ENCODE measurements at places on chromosomes 4 and X. TPM values are rescaled to one million over a fixed set of nuclear protein-coding genes. Genes with fewer than 3 reads are reported as not detected.
A peak's percentile ranks its signal among the peaks of the same experiment; 100 is the strongest.

Gene IL13RA2
- not detected for total RNA-seq

Gene GUCY1A1
- total RNA-seq, result 43.0 TPM

Gene PNMA5
- not detected for total RNA-seq

Gene SLITRK4
- total RNA-seq, result 0.30 TPM

Gene PDGFRA
- total RNA-seq, result 24.8 TPM

Gene SRPX
- 55.9 TPM for total RNA-seq

Gene NXF2B
- not detected for total RNA-seq

Gene UGT2A3
- total RNA-seq, result not detected

Gene TLR2
- 2.8 TPM for total RNA-seq

Gene KLF8
- total RNA-seq, result 3.3 TPM

Gene KCND1
- total RNA-seq, result 0.30 TPM

DNA sequence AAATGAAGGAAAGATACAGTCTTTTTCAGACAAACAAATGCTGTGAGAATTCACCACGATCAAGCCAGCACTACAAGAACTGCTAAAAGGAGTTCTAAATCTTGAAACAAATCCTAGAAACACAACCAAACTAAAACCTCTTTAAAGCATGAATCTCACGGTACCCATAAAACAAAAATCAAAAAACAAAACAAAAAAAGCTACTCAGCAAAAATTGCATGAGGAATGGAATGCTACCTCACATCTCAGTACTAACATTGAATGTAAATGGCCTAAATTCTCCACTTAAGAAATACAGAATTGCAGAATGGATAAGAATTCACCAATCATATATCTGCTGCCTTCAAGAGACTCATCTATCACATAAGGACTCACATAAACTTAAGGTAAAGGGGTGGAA lies 300.1 kb downstream of the NAF1 start:
- H3K4me3 ChIP-seq, result no peak overlapping the region
- no peaks in the 10 kb centered on the region for H3K36me3 ChIP-seq
- no peak for DNase-seq
- H3K4me1 ChIP-seq, result no peaks in the 10 kb centered on the region

GRCh38 chr4:86300516-86300915 lies 59.3 kb downstream of the MAPK10 start:
- DNase-seq, result no peak
- H3K4me3 ChIP-seq, result no peak overlapping the region

DNA sequence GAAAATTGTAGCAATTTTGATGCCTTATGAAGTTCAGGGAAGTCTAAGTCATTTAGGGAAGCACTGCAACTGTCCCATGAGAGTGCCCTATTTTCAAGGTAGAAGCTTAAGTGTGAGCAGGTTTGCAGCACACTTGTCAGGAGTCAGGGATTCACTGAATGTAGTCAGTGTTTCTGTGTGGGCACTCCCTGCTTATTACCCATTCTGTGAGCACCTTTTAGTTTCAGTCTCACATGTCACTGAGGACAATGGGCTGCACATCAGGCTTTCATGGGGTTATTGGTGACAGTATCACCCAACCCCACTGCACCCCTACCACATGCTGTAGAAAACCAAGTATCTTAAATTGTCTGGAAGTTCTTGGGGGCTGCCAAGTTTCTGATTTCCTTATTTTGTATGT lies 2.9 kb upstream of the CCNG2 start:
- no peak overlapping the region for H3K27ac ChIP-seq
- DNase-seq, result no peak
- H3K4me3 ChIP-seq, result no peak overlapping the region
- no peaks in the 10 kb centered on the region for H3K27me3 ChIP-seq
- no peaks in the 10 kb centered on the region for H3K36me3 ChIP-seq

DNA sequence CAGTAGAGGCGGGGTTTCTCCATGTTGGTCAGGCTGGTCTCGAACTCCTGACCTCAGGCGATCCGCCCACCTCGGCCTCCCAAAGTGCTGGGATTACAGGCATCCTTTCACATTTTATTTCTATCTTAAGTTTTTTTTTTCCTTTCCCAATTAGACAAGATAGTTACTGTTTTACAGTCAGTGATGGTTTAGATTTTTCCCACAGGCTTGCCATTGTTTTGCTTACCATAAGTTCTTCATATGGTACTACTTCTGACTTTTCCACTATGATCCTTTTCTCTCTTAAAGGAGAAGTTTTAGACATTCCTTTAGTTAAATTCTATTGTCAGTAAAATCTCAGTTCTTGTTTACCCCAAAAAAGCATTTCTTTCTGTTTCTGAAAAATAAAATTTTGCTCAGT lies 462.6 kb downstream of the CENPC start:
- no peaks in the 10 kb centered on the region for H3K27me3 ChIP-seq
- H3K27ac ChIP-seq, result no peak overlapping the region
- DNase-seq, result no peak
- H3K4me1 ChIP-seq, result no peaks in the 10 kb centered on the region
- H3K36me3 ChIP-seq, result no peaks in the 10 kb centered on the region
- no peak overlapping the region for H3K4me3 ChIP-seq

DNA sequence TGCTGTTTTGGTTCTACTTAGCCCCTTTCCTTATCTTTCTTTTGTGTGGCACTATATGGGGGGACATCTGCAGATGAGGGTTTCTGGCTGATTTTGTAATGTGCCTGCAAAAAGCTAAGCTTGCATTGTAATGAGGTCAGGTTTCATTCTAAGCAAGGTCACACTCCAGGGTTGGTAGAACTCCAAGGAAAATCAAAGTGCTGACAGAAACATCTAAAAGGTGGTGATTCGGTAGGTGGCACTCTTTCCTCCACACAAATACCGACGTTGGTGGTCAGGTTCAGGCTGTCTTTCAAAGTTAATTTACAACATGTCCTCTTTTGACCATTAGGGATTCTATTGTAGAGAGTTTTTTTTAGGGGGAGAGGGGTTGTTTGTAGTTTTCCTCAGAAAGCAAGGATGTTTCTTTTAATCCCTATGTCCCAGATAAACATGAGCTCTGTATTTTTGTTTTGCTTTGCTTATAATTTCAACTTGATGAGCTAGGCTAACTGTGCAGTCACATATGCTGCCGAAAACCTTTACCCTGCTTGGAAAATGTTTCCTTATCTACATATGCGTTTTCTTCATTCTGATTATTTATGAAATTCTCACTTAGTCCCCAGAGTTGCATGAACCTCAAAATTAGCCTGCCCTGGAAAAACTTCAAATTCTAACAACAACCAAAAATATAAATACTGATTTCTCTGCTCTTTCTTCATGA lies 434.2 kb downstream of the PPARGC1A start:
- peak overlapping the region; percentile 65 for H3K27ac ChIP-seq
- no peaks in the 10 kb centered on the region for H3K36me3 ChIP-seq
- no peaks in the 10 kb centered on the region for H3K27me3 ChIP-seq
- H3K4me3 ChIP-seq, result no peak overlapping the region
- H3K4me1 ChIP-seq, result peaks cover 17% of the 10 kb centered on the region

DNA sequence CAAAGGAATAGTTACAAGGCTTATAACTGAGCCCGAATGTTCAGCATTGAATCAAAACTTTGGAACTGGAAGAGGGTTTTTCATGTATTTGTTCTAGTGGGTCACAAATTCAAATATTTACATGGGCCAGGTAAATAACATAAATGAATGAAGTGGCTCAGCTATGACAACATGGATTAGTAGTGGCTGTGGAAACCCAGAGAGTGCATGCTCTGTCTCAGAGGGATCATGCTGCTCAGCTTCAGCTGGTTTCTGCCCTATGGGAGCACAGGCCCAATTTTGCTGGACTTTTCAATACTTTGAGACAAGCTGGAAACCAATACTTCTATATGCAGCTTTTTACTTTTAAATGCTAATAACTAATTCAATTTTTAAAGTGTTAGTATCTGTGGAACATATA lies 394.0 kb upstream of the TEX13C start:
- no peaks in the 10 kb centered on the region for H3K27me3 ChIP-seq
- no peaks in the 10 kb centered on the region for H3K4me1 ChIP-seq
- no peak overlapping the region for H3K4me3 ChIP-seq
- H3K36me3 ChIP-seq, result no peaks in the 10 kb centered on the region
- no peak overlapping the region for H3K27ac ChIP-seq

DNA sequence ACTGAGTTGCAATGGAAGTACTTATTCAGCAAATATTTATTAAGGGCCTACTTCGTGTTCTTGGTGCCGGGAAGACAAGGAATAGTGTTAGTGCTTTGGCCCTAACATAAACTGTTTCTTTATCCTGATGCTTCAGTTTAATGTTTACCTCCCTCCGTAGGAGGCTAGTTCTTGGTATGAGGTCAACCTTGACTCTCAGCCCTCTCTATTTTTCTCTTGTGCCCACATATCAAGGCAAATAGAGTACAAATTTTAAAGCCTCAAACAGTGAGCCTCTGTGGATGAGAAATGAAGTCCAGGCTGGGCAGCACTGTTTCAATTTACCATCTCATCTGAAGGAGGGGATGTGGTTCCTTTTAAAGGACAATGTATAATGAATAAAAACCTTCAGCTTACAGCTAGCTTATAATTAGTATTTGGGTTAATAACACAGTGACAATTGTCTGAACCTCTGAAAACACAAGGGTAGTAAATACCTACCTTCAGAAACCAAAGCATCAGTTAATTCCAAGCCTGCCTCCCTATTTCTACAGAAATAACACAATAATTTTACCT lies 68.5 kb downstream of the SH3RF1 start:
- H3K4me3 ChIP-seq, result no peak overlapping the region
- H3K4me1 ChIP-seq, result peaks cover 49% of the 10 kb centered on the region
- no peaks in the 10 kb centered on the region for H3K36me3 ChIP-seq
- peak overlapping the region; percentile 63 for H3K27ac ChIP-seq

GRCh38 chr4:168421671-168422070 lies 58.6 kb downstream of the DDX60L start:
- H3K4me3 ChIP-seq, result no peak overlapping the region
- no peak for DNase-seq
- H3K27ac ChIP-seq, result no peak overlapping the region
- no peaks in the 10 kb centered on the region for H3K27me3 ChIP-seq
- H3K4me1 ChIP-seq, result no peaks in the 10 kb centered on the region

GRCh38 chr4:84803720-84804119 lies 162.8 kb downstream of the WDFY3 start:
- DNase-seq, result no peak
- H3K27me3 ChIP-seq, result no peaks in the 10 kb centered on the region
- peaks cover 49% of the 10 kb centered on the region for H3K36me3 ChIP-seq
- no peaks in the 10 kb centered on the region for H3K4me1 ChIP-seq

- no peak overlapping the region for H3K4me3 ChIP-seq
- no peak overlapping the region for H3K27ac ChIP-seq
- DNase-seq, result no peak
- H3K27me3 ChIP-seq, result no peaks in the 10 kb centered on the region
These were observed 61.3 kb downstream of the AR start for GRCh38 chrX:67604979-67605703.

DNA sequence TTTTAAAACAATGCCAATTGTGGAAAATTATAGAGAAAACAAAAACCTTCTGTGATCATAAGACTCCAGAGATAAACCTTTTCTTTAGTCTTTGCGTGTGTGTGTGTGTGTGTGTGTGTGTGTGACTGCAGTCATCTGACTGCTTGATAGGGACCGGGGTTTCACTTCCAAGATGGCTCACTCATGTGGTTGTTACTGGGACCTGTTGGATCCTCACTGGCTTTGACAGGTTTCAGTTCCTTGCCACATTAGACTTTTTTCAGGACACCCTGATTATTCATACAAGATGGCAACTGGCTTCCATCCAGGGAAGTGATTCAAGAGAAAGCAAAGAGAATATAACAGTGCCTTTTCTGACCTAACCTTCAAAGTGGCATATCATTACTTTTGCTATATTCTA lies 21.9 kb upstream of the MAD2L1 start:
- H3K36me3 ChIP-seq, result no peaks in the 10 kb centered on the region
- no peaks in the 10 kb centered on the region for H3K4me1 ChIP-seq
- DNase-seq, result no peak
- no peak overlapping the region for H3K4me3 ChIP-seq
- H3K27ac ChIP-seq, result no peak overlapping the region
- no peaks in the 10 kb centered on the region for H3K27me3 ChIP-seq
